Caki2 (cell line): ENCODE measurements at places on chromosomes 2 and 18. TPM values are rescaled to one million over a fixed set of nuclear protein-coding genes. Genes with fewer than 3 reads are reported as not detected.

The NLRC4 gene
- total RNA-seq, result not detected in 2 replicates

The ALPI gene
- not detected in 2 replicates for total RNA-seq

The SIGLEC15 gene
- 0.07 and 2.2 TPM in 2 replicates for total RNA-seq

The COMMD1 gene
- total RNA-seq, result 32.4 and 46.9 TPM in 2 replicates

The NCK2 gene
- 24.1 and 30.3 TPM in 2 replicates for total RNA-seq

The PCBP1 gene
- 127 and 135 TPM in 2 replicates for total RNA-seq

The FOXI3 gene
- not detected in 2 replicates for total RNA-seq

The SMAD2 gene
- total RNA-seq, result 40.4 and 48.9 TPM in 2 replicates

The RBFA gene
- 8.7 and 19.9 TPM in 2 replicates for total RNA-seq

The NEU2 gene
- total RNA-seq, result not detected in 2 replicates

The CELF4 gene
- total RNA-seq, result not detected in 2 replicates

The REG3A gene
- not detected in 2 replicates for total RNA-seq

The MBOAT2 gene
- total RNA-seq, result 6.6 and 16.7 TPM in 2 replicates

The C2orf66 gene
- total RNA-seq, result not detected in 2 replicates

The NEURL3 gene
- 11.4 and 29.6 TPM in 2 replicates for total RNA-seq

The UCN gene
- total RNA-seq, result 2.2 and 5.3 TPM in 2 replicates

The REG3G gene
- total RNA-seq, result not detected in 2 replicates

The HOXD11 gene
- total RNA-seq, result 3.7 TPM in 1 of 2 replicates, not detected in the other

The SERTAD2 gene
- 3.4 and 3.5 TPM in 2 replicates for total RNA-seq
